ENCODE measurements at places on chromosomes 3 and 15.

GRCh38 chr3:107927361-107928083 lies 163.3 kb downstream of the CD47 start:
- peak; percentile 74 for DNase-seq

- DNase-seq: no peak
Observed at GRCh38 chr3:135905058-135905724, 60.3 kb upstream of the PPP2R3A start.

GRCh38 chr3:31559872-31560534 lies 27.3 kb downstream of the STT3B start:
- DNase-seq: peak; percentile 47

- DNase-seq: peak; percentile 31
Observed at GRCh38 chr3:79521221-79521848, 246.5 kb downstream of the ROBO1 start.

- DNase-seq: no peak
Observed at GRCh38 chr3:168197162-168197561, 101.4 kb upstream of the GOLIM4 start.

DNA sequence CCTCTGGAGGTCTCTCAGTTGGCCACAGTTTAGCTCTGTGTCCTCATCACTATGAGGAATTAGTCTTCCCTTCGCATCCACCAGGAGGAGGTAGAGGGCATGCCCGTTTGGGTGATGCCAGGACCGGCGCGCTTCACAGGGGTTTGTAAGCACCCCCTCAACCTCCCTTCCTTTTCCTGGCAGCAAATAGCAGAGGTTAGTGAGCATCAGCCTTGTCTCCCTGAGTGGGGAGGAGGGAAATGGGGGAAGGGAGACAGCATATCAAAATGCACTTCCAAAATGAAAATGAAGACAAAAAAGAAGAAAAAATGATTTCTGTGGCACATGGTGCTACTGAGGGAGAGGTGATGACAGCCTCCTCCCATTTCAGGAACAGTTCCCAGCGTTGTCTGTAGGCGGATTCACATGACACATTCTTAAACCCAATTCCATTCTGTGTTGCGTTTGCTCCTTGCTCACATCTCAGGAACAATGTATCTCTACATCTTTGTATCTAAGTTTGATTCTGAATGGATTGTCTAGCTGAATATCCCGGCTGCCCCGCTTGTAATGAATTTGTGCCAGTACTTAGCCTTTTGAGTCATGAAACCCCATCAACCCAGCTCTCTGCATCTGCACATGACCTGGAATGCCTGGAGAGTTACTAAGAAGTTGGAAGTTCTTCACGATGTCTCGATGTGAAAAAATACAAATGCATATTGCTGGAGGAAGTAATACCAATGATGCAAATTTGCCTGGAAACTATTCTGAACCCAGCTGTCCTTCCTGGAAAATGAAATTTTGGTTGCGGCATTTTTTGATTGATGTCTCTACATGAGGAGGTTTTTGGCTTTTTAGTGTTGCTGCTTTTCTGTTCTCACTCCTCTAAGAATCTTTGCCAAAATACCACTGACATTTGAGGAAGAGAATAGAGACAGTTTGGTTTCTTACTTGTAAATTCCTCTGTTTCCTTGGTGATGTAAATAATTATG lies 45.2 kb downstream of the TYRO3 start:
- peak; percentile 44 for DNase-seq
